ENCODE measurements at places on chromosomes 11 and 22.

- DNase-seq = no peak
Observed at GRCh38 chr11:58807343-58807742, 37.2 kb downstream of the GLYATL2 start.

GRCh38 chr11:3217818-3218482, 663 bp downstream of the MRGPRG start:
- DNase-seq = peak; percentile 25

DNA sequence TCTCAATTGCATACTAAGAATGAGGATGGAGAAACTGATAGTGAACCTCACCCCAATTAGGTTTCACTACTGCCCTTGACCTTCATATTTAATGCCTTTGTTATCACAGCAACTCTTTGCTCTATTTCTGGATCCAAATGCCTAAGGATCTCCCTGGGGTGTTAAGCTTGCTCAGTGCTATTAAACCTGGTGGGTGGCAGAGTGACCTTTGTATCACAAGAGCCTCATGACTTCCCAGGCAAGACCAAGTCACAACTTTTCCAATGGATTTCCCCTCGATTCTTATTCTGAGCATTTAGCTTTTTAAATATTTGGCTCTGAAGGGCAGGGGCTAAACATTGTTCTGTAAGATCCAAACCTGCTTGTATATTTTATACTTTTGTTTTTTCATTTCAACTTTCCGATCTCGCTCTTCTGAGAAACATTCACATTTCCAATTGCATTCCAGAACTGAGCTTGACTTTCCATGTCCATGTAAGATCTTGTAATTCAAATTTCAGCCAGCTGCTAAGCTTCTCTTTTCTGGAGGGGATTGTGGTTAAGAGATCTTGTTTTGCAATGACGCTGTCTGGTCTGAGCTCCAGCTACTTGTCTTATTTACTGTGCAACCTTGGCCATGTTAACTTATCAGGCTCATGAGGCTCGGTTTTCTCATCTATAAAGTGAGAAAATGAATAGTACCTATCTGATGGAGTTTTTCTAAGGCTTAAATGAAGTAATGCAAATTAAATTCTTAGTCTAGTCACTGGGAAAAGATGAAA, 6.4 kb upstream of the EHF start:
- no peak for DNase-seq

GRCh38 chr22:25853078-25853477, 111.1 kb downstream of the MYO18B start:
- DNase-seq = no peak

DNA sequence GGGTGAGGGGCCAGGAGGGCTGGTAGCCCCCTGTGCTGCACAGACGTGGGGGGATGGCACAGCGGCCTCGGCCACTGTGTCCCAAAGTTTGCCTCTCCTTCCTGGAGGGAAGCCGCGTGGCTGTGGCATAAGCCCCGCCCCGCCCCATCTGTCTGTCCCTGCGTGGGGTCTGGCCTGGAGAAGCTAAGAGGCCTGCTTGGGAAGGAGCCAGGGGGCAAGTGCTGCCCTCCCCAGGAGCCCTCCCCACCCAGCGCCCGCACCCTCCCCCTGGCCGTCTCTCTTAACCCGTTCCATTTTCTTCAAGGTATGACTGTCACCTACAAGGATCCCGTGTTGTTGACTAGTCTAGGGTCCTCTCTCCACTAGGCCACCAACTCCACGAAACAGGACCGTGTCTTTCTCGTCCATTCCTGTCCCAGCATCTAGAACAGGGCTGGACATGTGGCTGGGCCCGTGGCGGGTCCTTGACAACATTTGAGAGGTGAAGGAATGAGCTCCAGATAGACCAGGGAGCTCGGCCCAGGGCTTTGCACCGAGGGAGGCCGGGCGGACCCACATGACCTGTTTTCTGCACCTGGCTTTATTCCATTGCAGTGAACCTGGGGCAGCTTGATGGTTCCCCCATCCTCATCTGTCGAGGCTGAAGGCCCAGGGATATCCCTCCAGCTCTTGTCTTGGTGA, 428.0 kb downstream of the TBC1D22A start:
- no peak for DNase-seq

DNA sequence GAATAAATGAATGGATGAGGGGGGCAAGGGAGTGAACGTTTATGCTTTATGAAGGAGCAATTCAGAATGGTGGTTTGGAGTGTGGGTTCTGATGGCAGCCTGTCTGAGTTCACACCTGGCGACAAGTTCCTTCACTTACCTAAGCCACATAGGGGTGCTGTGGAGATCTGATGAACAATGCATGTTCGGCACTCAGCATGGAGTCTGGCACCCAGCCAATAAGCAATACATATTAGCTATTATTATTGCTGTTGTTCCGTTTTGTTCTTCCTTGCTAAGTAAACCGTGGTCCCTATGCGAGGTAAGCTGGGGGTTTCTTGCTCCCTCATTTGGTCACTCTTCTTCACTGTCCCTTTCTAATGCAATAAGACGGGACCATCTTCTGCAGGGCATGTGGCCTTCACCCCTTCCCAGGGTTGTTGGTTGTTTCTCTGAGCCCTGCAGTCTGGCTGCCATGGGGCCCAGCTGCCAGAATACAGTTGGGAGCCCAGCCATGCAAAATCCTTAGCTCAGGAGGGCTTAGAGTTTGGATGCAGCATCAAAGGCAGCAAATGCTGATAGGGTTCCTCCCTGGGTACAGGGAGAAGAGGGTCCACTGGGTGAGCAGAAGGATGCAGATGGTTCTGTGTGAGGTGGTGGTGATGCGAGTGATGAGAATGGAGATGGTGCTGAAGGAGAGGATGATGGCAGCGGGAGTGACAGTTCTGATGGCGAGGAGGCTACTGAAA, 6.4 kb upstream of the PKNOX2 start:
- DNase-seq = peak; percentile 1

DNA sequence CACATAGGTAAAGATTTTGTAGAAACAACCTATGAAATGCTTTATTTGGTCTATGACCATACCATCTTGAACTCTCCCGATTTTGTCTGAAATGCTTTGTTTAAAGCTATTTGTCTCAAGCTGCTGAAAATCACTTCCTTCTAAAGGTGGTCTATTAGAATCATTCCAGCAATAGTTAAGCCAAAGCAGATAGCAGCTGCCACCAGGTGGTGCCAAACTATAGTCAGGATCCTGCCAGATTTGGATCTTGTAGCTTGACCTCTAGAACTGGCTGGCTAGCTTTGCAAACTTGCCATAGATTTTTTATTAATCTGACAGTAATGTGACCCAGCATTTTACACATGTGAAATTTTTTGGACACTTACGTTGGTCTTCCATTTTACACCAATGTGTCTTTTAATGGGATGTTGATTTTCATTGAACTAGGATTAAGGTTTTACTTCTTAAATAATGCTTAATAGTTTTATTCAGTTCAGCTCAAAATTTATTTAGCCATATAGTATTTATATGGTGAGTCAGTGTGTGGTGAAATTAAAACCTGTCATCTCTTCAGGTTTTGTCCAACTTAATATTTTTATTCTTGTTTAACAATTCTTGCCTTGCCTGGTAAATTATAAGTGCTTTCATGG, 19.7 kb downstream of the CTR9 start:
- peak; percentile 47 for DNase-seq

- DNase-seq = no peak
Observed at GRCh38 chr22:23184764-23185113, 4.4 kb downstream of the BCR start.

- no peak for DNase-seq
Observed at GRCh38 chr11:26851291-26851690, 129.4 kb upstream of the SLC5A12 start.

DNA sequence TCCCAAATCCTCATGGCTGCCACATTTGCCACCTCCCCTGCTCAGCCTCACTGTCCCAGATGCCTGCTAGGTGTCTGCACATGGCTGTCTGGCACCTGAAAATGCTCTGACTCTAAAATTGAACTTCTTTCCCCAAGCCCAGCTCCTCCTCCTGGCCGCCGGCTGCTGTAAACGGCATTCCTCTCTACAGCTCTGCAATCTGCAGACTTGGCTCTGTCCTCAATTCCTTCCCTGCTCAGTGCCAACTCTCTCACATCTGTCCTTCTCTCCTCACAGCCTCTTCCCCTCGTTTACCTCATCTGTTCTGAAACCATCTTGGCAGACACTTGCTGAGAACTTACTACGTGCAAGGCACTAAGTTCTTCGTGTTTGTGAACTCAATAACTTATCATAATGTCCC, 169.4 kb upstream of the SYT13 start:
- no peak for DNase-seq

- DNase-seq = peak; percentile 60
Observed at GRCh38 chr11:76025068-76025467, 181.2 kb downstream of the WNT11 start.

DNA sequence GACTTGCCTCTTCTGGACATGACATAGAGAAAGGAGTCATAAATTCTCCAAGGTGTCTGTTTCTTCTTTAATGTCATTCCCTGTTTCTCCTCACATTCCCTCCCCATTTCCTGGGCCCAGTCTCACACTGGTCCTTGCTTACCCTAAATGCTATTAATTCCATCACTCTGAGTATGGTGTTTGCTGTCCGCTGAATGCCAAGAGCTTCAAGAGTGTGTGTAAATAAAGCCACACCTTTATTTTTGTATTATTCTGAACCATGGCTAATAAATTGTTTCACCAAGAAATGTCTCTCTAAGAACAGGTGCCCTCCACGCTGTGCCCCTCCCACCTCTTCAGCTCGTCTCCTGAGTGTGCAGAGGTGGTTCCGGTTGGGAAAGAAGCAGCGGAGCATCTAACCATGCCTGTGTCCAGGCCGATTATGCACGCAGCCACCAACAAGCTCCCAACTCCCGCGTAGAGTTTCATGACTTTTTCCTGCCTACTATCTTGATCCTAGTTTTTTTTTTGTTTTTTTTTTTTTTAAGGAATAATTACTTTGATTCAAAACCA, 8.6 kb downstream of the TMEM121B start:
- DNase-seq = no peak

- DNase-seq = no peak
Observed at GRCh38 chr11:111283945-111284481, 14.3 kb upstream of the POU2AF3 start.

- DNase-seq = no peak
Observed at GRCh38 chr22:44179196-44179988, 1.3 kb upstream of the PARVG start.

DNA sequence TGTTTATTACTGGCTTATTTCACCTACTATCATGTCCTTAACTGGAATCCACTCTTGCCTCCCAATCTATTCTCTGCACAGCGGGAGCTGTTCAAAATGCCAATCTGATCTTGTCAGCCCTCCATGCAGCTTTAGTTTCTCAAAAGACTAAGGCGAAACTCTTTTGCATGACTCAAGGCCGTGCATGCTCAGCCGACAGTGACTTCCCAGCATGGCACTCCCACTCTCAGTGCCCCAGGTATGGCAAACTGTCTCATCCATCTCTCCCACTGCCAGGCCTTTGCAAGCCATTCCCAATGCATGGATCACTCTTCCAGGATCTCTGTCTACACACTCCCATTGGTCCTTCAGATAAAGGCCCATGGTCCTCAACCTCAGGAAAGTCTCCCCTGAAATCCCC, 245.9 kb downstream of the LARGE1 start:
- DNase-seq = no peak

DNA sequence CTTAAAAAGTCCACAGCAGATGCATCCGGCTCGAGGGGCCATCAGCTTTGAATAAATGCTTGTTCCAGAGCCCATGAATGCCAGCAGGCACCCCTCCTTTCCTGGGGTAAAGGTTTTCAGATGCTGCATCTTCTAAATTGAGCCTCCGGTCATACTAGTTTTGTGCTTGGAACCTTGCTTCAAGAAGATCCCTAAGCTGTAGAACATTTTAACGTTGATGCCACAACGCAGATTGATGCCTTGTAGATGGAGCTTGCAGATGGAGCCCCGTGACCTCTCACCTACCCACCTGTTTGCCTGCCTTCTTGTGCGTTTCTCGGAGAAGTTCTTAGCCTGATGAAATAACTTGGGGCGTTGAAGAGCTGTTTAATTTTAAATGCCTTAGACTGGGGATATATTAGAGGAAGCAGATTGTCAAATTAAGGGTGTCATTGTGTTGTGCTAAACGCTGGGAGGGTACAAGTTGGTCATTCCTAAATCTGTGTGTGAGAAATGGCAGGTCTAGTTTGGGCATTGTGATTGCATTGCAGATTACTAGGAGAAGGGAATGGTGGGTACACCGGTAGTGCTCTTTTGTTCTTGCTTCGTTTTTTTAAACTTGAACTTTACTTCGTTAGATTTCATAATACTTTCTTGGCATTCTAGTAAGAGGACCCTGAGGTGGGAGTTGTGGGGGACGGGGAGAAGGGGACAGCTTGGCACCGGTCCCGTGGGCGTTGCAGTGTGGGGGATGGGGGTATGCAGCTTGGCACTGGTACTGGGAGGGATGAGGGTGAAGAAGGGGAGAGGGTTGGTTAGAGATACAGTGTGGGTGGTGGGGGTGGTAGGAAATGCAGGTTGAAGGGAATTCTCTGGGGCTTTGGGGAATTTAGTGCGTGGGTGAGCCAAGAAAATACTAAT, 1.9 kb downstream of the NEAT1 start:
- no peak for DNase-seq

- DNase-seq = no peak
Observed at GRCh38 chr11:124762624-124763155, 600 bp upstream of the ESAM start.

DNA sequence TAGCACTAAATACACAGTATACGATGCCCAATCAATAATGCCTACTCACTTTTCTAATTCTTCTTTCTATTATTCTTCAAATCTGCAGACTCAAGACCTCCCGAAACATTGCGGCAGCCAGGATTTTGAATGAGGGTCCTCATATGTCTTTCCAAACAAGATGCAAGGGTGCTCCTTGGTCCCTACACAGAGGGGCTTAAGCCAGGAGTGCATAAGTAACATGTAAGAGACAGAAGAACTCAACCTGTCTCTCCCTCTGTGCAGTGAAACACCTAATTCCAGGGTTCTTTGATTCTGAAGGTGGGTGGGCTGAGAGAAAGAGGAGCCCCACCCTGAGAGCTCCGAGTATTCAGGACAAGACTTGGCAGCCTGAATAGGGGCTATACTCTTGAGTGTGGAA, 117.6 kb downstream of the ZNF280B start:
- no peak for DNase-seq

GRCh38 chr11:17508791-17509190, 32.1 kb upstream of the ABCC8 start:
- DNase-seq = no peak

DNA sequence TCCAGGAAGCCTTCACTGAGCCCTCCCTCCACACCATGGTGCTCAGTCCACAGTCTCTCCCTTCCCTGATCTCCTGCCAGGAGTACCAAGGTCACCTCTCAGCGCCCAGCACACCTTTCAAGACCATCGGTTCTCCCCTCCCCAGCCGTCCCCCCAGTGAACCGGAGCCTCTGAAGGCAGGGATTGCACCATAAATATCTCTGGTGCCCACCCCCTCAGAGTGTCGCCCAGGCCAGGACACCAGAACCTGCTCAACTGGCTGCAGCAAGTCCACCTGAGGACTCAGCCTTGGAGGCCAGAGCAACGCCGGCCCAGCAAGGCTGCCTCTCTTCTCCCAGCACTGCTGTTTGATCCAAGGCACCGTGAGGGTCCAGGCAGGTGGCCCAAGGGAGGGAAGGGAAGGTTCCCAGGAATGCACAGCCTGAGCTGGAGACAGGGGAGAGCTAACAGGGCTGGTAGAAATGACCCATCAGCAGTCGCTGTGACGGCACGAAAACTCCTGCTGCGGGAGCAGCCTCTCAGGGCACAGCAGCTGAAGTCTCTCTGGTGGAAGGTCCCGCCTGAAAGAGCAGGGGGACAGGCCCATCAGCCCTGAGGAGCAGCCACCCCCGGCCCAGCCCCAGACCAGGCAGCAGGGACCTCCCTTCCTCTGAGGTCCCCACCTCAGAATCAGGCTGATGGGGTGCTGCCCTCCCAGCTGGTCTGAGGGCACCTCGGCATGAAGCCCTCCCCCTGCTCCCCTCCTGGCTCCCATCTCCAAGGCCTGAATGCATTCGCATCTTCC, 80.3 kb downstream of the BUD13 start:
- no peak for DNase-seq

Data from right hindlimb (tissue), 1 donor.